CD4-positive, alpha-beta T cell treated with Interleukin-4 for 1 hour (primary cell): ENCODE measurements at places on chromosomes 1 and 21.
A peak's percentile ranks its signal among the peaks of the same experiment; 100 is the strongest.

- no peak for DNase-seq
Measured at GRCh38 chr1:74474585-74474984, 37.8 kb downstream of the LRRC53 start.

GRCh38 chr1:66073388-66073787 is 280.7 kb downstream of the PDE4B start:
- DNase-seq: no peak

DNA sequence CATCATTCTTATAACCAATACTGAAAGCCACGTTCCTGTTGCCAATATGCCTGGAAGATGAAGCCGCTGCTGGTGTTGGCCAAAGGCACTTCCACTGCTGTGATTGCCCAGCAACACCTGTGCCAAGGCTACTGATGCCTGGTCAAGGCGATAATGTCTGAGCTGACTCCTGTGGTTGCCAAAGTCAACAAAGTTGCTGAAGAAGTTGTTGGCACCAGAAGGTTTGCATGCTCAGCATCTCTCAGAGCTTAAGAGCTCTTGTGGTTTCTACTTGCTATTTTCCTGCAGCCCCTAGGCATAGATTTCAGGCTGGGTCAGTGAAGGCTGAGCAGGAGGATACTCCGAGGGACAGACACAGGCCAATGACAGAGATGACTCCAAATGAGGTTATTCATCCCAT is 63.4 kb upstream of the RAB3GAP2 start:
- no peak for DNase-seq

- no peak for DNase-seq
Measured at GRCh38 chr1:7346600-7347570, 424.2 kb upstream of the VAMP3 start.

- DNase-seq: no peak
Measured at GRCh38 chr1:65694933-65695332, 97.8 kb upstream of the PDE4B start.

- no peak for DNase-seq
Measured at GRCh38 chr21:30434033-30434631, 4.1 kb downstream of the KRTAP13-4 start.

GRCh38 chr1:194919146-194919545 is 1689.1 kb downstream of the KCNT2 start:
- no peak for DNase-seq

DNA sequence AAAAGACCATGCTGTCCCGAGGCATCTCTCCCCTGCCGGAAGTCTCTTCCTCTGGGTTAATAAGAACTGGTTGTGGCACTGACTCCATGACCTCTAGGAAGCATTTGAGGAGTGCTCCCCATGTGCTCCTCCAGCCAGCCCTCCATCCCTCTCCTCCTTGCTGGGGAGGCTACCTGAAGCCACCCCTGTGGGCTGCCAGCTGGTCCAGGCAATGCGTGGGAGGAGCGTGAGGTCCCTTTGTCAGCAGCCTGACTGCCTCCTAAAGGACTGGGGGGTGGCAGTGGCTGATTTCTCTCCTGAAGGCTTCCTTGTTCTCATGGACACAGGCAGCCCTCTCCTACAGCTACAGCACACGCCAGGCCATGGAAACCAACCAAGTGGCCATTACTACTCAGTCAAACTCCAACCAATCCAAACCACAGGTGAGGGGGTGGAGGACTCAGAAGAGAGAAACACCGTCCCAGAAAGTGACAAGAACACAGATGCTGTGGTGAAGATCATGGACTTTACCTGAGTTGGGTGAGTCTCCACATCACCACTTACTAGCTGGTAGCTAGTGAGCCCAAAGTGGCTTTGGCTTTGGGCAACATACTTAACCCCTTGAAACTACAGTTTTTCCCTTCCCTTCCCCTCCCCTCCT is 35.2 kb downstream of the NENF start:
- no peak for DNase-seq

DNA sequence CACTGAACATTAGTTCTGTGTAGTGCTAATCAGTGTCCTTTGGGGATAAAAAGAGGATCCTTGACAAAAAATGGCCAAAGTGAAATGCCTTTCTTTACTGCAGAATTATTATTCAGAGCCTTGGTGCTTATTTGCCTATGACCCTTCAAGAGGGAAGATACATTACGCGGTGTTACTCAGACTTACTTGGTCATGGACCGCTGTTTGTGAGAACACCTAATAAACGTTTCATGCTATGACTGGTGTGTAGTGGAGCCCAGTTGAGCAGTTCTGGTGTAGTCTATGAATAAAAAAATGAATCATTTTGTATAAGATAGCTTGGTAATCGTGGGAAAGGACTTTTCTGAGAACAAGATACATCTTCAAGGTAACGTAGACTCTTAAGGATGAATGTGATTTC is 8.3 kb downstream of the NFYC start:
- DNase-seq: no peak

- peak; percentile 95 for DNase-seq
Measured at GRCh38 chr1:111592389-111593361, 26.9 kb upstream of the RAP1A start.

DNA sequence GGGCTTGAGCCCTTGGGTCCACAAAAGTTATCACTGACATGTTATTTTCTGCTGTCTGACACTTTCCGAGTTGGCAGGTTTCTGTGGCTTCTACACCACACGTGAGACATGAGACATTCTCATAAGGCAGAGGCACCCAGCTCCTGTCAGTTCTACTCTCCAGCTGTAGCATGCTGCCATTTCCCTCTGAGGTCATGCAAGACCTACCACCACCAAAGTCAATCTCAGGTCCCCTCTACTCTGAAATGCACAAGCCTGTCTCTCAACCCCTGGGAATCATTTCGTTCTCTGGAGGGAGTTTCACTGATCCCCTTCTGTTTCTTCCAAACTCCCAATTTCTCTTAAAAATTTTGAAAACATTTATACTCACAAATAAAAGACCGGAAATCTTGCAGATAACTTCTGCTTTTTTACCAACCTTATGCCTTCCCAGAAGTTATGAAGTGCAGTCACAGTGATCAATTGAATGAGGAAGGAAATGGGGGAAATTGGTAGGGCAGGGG is 39.5 kb upstream of the CR2 start:
- no peak for DNase-seq

DNA sequence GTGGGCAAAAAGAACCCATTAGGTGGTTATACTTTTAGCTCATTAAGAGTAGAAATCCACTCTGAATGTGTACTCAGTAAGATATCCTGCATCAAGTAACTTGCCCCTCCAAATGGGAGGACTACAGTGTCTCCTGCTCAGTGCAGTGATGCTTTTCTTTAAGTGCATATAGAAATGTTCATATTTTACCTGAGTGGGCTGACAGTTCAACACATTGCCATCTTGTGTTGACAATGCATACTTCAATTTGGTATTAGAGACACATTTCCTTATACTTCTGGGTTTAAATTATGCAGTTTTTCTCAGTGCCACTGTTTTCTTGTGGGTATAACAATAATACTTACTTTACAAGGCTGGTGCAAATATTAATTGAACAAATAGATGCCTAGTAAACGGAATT is 318.6 kb upstream of the TMPRSS15 start:
- DNase-seq: no peak

DNA sequence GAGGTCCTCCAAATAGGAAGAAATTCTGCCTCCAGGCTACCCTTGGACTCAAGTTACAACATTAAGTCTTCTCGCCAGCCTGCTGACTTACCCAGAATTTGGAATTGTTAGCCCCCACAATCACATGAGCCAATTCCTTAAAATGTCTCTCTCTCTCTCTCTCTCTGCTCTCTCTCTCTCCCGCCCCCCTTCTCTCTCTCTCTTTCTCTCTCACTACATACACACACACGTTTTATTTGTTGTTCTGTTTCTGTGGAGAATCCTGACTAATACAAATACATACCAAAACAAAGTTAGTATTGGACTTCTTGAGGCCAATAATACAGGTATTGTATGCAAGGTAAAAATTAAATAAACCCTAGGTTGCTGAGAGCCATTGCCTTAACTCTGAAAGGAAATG is 72.1 kb downstream of the TNFSF18 start:
- DNase-seq: no peak

- no peak for DNase-seq
Measured at GRCh38 chr1:37036667-37037053, 2.3 kb upstream of the GRIK3 start.

GRCh38 chr1:241822846-241823245 is 25.2 kb upstream of the EXO1 start:
- no peak for DNase-seq
